Uterus (tissue), 4 donors: ENCODE measurements at places on chromosomes 4 and X. TPM values are rescaled to one million over a fixed set of nuclear protein-coding genes. Genes with fewer than 3 reads are reported as not detected.

NPY2R gene
- total RNA-seq, result not detected

CCNA2 gene
- total RNA-seq, result 39.8 TPM

MEPE gene
- not detected for total RNA-seq

ZC4H2 gene
- total RNA-seq, result 9.2 TPM

TAF9B gene
- total RNA-seq, result 33.0 TPM

CT45A3 gene
- not detected for total RNA-seq

GATB gene
- 9.4 TPM for total RNA-seq

GPC4 gene
- total RNA-seq, result 8.2 TPM

EFHC2 gene
- 5.3 TPM for total RNA-seq

F8A1 gene
- total RNA-seq, result 16.7 TPM

SMIM31 gene
- total RNA-seq, result not detected

P2RY8 gene
- total RNA-seq, result 0.90 TPM

DDX60 gene
- total RNA-seq, result 10.0 TPM

HPRT1 gene
- total RNA-seq, result 20.4 TPM

ATOH1 gene
- total RNA-seq, result under 0.01 TPM

MAGEB1 gene
- not detected for total RNA-seq

NONO gene
- total RNA-seq, result 321 TPM

VCX3A gene
- total RNA-seq, result not detected

PPBP gene
- 2.5 TPM for total RNA-seq

ITM2A gene
- 110 TPM for total RNA-seq

TLR8 gene
- total RNA-seq, result 0.55 TPM

MAGEA4 gene
- not detected for total RNA-seq

CASP3 gene
- 21.4 TPM for total RNA-seq

PNCK gene
- total RNA-seq, result 5.9 TPM

TXLNG gene
- total RNA-seq, result 12.9 TPM

SYAP1 gene
- 14.9 TPM for total RNA-seq
